Activated CD4-positive, alpha-beta memory T cell treated with anti-CD3 and anti-CD28 coated beads for 36 hours (primary cell): ENCODE measurements at places on chromosomes 4 and X. TPM values are rescaled to one million over a fixed set of nuclear protein-coding genes. Genes with fewer than 3 reads are reported as not detected.

DNA sequence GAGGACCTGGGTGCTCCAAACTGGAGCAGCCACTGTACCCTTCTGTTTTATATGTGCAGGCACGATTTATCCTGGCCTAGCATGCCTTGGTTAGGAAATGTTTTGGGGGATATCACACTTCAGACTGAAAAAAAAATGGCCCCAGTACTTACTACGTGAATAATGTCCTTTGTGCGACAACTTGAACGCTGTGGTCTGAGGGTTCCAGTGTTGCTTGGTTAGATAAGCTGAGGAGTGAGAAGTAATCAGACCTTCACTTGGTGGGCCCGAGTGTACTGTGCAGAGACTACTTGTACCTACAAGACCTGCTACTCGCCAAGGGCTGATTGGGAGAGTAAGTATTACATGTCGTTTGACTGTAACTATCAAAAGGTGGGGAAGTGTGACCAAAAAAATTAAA, 678 bp downstream of the DNAAF6 start:
- DNase-seq: no peak

Gene GLRA3
- total RNA-seq: not detected

Gene FAM9C
- 0.05 TPM for total RNA-seq

GRCh38 chr4:788636-789297, 37.2 kb downstream of the CPLX1 start:
- no peak for DNase-seq

Gene NAP1L2
- total RNA-seq: 3.1 TPM

DNA sequence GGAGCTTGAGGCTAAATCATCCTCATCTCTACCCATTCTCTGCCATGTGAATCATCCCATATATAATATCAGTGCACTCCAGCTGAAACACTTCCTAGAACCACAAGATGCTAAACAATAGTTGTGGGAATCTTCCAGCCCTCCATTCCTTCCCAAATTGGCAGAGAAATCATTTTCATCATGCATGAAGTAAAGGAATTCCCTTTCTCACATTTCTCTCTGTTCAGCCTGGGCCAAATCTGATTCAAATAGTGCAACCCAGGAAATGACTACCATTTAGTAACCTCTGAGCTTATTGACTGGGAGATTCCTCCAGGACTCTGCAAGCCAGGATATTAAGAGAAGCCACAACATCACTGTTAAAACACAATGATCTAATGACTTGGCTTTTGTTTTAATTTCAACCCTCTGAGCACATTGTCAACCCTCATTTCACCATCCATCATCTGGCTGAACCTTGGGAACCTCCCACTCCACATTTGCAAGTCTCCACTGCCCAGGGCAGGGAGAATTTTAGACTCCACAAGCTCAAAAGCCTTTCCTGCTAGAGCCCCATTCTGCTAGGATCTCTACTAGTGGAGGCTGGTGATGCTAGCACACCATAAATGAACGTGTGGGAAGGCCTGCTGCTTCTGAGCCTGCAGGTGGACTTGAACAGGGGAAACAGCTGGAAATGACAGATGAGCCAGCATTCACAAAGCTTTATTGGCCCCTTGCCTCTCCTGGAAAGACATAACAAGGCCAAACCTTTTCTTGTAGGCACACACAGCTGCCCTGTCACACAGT, 133.9 kb downstream of the TET2 start:
- DNase-seq: no peak

- DNase-seq: no peak
Measured at GRCh38 chr4:176309772-176310171, 10.0 kb upstream of the SPCS3 start.

Gene ADGRG2
- not detected for total RNA-seq

GRCh38 chr4:184968784-184969201, 49.5 kb upstream of the HELT start:
- DNase-seq: no peak

Gene TASL
- 1.6 TPM for total RNA-seq

Gene MAGEC3
- total RNA-seq: not detected

DNA sequence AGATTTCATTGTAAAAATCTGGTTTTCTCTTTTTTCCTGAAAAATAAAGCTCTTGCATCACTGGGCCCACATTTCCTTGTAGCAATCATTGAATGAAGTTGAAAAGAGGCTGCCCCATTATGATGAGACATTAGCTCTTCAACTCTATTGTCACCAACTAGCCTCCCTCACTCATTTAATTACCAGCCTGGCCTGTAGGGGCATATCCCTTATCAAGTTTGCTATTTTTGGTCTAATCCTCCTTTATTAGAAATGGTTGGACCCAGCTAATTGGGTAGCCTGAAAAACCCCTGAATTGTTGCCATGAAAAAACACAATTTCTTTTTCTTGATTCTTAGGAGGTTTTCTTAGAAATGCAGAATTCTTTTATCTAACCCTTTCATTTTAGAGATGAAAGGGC, 164.6 kb upstream of the CASK start:
- no peak for DNase-seq

Gene STOX2
- total RNA-seq: not detected

DNA sequence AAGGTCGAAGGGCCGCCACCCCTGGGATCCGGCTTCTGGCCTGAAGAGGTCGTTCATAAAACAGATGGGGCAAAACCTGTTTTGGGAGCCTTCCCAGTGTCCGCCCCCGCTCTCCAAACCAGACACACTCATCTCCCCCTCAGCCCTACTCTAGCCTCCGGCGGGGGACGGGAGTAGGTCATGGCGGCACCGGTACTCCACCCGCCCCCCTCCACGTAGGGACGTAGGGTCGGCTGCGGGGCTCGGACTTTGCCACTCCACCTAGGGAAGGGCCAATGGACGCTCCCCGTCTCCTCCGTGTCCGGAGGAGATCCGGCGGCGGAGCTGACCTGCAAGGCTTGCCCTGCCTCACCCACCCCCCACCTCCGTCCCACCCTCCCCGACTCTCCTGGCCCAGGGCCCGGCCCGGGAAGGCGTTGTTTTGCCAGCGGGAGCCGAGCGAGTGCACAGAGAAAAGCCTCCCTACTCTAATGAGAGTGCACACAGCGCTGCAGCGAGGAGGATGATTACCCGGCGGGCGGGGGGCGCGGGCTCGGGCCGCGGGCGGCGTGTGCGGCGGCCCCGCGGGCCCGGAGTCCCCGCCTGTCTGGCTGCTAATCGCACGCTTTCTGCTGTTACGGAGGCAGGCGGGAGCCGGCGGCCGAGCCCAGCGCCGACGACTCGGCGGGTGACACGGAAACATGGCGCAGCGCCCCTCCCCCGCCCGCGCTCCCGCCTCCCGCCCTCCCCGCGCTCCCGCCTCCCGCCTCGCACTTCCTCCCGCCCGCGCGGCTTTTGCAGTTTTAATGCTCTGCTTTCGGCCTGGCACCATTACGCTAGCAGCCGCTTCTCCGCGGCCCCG, 8.3 kb upstream of the BCOR start:
- peak; percentile 81 for DNase-seq

GRCh38 chr4:98658287-98659105, at the start of gene TSPAN5:
Gene TSPAN5 (minus strand): TSS chr4:98658611.
- DNase-seq: peak; percentile 87

GRCh38 chr4:53963781-53964180, 100.6 kb downstream of the CHIC2 start:
- no peak for DNase-seq

- DNase-seq: no peak
Measured at GRCh38 chr4:80448056-80448455, 112.5 kb downstream of the CFAP299 start.

- no peak for DNase-seq
Measured at GRCh38 chrX:150456466-150456865, 93.3 kb downstream of the MAMLD1 start.

GRCh38 chr4:24382381-24382780, 202.0 kb downstream of the DHX15 start:
- DNase-seq: no peak
